ENCODE measurements at places on chromosomes 16 and 17. TPM values are rescaled to one million over a fixed set of nuclear protein-coding genes. Genes with fewer than 3 reads are reported as not detected.

DNA sequence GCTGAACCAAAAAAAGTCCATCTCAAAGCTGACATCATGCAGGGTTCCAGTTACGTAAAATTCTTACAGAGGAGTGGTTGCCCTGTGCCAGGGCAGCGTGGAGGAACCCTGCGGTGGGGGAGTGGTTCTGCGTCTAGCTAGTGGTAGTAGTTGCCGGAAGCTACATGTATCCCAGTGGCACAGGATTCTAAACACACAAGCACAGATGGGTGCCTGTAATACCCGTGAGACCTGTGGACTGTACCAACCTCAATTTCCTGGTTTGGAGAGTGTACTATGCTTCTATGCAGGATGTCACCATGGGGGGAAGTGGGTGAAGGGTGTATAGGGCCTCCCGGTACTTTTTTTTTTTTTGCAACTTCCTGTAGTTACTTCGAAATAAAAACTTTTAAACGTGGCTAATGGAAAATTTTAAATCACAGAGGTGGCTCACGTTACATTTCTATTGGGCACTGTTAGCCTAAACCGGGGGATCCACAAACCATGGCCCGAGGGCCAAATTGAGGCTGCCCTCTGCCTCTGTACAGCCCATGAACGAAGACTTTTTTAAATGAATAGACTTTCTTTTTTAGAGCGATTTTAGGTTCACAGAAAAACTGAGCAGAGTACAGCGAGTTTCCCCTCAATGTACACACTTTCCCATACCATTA lies 38.5 kb downstream of the TBC1D16 start:
- no peak for DNase-seq

The KIAA0513 gene
- total RNA-seq = 4.2 TPM

GRCh38 chr17:38418062-38418692 lies 10.1 kb upstream of the ARHGAP23 start:
- no peak for DNase-seq

- DNase-seq = no peak
Measured at GRCh38 chr17:2259769-2260536, 43.6 kb downstream of the SMG6 start.

Data from MCF 10A (cell line).